Activated naive CD4-positive, alpha-beta T cell (primary cell): ENCODE measurements at places on chromosomes 3 and 15.

- DNase-seq: no peak
Measured at GRCh38 chr3:178707311-178708031, 171.2 kb downstream of the KCNMB2 start.

DNA sequence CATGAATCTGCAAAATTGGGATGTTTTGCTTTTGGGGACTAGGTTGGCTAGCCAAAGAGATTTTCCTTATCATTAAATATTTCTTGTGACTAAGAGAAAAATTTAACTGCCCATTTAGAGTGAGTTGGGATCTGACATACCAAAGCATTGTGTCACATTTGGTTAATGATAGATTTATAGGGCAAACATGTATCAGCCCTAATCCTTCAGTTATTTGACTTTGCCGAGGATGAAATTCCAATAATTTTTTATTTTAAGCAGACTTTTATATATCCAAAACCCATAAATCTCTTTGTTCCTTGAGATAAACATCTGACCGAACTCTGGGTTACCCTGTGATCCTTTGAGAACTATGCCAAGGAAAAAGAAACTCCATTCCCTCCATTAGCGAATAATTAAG, 218.9 kb downstream of the CDIN1 start:
- DNase-seq: no peak

GRCh38 chr3:195839260-195840010, 27.7 kb upstream of the MUC4 start:
- DNase-seq: no peak

- no peak for DNase-seq
Measured at GRCh38 chr3:157127268-157127667, 32.7 kb downstream of the CCNL1 start.

DNA sequence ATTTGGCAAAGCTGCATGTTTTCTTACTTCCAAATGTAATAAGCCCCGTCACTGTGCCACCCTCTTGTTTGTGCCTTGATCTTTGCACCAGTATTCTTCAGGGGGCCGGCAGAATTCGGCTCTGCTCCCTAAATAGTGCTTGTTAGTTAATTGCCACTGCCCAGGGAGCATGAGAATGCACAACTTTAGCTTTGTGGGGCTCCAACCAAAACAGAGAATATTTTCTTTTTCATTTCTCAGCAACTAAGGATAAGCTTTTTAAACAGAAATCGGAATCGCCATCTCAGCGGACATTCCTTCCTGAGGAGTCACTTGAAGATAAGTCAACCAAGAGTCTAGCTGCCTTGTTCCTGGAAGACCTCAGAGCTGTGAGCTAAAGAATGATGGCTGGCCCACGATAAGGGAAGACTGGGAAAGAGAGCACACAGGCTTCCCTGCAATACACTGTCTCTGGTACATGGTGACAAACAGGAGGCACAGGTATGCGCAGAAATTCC, 106.0 kb downstream of the LRIG1 start:
- no peak for DNase-seq

- no peak for DNase-seq
Measured at GRCh38 chr3:123027292-123028232, at the start of gene SEMA5B. SEMA5B (minus strand) TSS chr3:123027763; CDS start chr3:122961263, 66,500 bp downstream.

GRCh38 chr3:188421836-188422540, 268.0 kb downstream of the LPP start:
- DNase-seq: no peak

- no peak for DNase-seq
Measured at GRCh38 chr3:156448300-156448699, 106.6 kb downstream of the SSR3 start.

DNA sequence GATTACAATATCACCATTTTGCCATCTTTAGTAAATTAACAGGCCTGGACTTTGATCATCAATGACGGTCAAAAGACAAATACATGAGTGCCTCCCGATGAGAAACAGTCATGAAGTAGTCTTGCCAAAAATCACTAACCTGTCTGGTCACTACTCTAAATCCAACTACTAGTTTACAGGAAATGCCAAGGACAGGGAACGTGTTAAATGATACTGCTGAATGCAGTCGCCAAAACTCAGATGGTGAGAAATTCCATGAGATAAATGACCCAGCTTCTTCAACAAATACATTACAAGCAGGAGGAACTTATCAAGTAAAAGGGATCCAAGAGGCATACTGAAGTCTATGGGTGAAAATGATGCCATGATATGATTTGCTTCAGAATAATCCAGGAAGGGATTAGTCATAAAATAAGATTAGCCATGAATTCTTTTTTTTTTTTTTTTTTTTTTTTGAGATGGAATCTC, 35.8 kb upstream of the ATP13A3 start:
- no peak for DNase-seq

DNA sequence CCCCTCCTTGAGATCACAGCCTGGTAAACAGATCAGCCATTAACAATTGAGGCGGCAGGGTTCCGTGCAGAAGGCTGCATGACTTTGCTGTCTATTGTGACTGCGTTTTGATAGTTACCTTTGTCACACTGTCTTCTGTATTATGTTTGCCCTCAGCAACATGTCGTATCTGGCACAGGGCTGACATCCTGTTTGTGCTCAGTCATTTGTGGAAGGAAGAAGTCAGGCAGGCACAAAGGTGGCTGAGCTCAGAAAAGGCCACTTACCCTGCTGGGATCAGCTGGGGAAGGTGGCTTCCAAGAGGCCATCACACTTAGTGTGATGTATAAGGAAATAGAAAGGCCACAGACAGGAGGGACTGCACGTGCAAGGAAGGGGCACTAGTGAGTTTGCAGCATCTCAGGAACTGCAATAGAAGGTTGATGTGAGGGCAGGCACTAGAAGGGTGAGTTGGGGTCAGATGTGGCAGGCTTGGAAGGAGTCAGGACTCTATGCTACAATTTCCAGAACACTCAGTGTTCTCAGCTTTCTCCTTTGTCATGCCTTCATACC, 13.4 kb downstream of the PML start:
- DNase-seq: no peak

DNA sequence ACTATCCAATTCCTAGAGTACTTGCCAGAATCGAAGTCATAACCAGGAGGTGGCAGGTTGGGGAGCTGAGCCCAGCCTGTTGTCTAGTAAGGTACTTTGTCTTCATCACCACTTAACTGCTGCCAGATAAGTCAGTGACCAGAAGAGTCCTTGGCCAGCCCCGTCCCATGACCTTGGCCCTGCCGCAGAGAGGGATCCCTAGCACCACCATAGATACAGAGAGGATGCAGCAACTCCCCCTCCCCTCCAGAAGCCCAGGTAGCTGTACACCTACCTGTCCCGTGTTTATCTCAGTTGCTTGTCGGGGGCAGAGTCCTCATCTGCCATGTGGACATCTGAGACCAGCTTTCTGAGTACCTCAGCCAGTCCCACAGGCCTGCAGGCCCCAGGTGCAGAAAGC, 153.6 kb upstream of the TP63 start:
- DNase-seq: no peak

- DNase-seq: no peak
Measured at GRCh38 chr3:76362643-76363042, 577.3 kb upstream of the ZNF717 start.

GRCh38 chr3:53250881-53251605, 4.8 kb downstream of the TKT start:
- DNase-seq: no peak

- no peak for DNase-seq
Measured at GRCh38 chr3:135232226-135232625, 437.2 kb downstream of the EPHB1 start.

- DNase-seq: no peak
Measured at GRCh38 chr3:158918008-158918407, 116.2 kb downstream of the MFSD1 start.

DNA sequence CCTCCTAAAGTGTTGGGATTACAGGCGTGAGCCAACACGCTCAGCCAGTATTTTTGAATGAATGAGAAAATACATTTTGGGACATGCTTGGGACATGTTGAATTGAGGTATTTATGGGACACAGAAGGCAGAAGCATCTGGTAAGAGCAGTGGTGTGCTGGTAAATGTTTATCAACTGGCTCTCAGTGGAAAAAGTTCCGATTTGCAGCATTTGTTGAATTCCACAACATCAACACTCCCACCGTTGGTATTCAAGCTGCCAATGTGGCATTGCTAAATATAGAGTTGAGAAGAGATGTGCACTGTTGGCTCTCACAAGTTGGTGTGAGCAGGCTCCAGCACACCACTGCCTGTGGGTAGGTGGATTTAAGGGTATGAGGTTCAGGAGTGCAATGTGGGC, 35.8 kb upstream of the LRRFIP2 start:
- DNase-seq: no peak

DNA sequence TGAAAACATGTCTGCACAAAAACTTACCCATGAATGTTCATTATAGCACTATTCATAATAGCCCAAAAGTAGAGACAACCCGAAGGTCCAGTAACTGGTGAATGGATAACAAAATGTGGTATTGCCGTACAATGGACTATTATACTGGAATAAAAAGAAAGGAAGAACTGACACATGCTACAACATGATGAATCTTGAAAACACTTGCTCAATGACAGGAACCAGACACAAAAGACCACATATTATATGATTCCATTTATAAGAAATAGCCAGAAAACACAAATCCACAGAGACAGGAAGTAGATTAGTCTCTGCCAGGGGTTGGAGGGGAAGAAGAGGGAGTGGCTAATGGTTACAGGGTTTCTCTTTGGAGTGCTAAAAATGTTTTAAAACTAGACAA, 18.3 kb downstream of the SHC4 start:
- DNase-seq: no peak

DNA sequence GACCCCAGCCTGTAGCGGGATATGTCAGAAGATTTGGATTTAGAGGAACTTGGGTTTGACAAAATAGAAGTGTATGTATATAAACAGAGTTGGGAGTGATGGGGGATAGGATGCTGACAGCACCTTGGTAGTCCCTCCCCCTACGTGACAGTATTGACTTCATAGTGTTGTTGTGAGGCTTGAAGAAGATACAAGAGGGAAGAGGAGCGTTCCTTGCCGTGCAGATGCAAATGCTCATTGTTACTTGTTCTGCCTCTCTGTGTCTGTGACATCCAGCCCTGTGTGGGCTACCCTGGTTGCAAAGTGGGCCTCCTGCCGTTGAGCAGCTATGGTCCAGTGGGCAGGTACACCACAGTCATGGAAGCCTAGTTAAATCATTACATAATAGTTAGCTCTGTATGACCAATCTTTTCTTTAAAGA, 45.0 kb downstream of the SMAD3 start:
- DNase-seq: no peak

GRCh38 chr3:60742606-60743145, 508.6 kb downstream of the FHIT start:
- DNase-seq: no peak

- DNase-seq: no peak
Measured at GRCh38 chr15:34841262-34841725, 45.9 kb upstream of the ACTC1 start.

DNA sequence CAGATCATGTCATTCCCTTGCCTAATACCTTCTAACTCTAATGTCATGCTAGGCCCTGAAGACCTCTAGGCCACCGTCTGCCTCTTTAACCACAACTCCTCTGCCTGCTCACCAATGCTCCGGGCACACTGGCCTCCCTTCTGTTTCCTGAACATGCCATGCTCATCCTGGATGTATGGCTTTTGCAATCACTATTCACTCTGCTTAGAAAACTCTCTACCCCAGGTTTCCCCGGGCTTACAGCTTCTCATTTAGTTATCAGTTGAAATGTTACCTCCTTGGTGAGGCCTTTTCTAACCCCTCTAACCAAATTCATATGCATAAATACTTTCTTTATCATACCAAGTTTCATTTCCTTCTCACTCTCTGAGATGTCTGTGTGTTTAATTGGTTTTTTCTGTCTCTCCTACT, 727.8 kb upstream of the CFAP20DC start:
- DNase-seq: no peak

DNA sequence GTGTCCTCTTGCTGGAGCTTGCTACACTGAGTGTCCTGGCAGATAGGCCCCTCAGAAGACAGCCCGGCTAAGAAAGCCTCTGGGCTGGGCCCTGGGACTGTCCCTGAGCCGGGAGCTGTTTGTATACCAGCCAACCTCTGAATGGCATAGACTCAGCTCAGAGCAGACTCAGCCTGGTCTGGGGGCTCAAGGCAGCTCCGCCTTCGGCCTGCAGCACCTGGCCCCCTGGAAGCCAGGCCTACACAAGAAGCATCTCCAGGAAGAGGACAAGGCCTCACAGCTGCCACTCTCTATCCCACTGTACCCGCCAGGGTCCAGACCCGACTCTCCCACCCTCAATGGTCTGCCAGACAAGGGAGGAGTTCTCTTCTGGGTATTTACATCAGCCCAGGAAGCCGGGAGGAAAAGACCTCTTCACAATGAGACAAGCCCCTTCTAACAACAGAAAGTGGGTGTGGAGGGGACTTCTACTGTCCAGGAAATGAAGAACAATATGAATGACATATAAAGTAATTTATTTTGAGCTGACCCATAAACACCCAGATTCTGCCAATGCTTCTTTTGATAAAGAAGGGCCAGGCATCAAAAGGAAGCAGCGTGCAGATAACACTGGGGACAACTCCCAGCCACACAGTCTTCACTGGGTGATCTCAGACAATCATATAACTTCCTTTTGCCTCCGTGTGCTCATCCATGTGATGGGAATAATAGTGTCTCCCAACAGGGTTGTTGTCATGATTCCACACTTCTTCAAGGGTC, 110.2 kb downstream of the TPRA1 start:
- no peak for DNase-seq

DNA sequence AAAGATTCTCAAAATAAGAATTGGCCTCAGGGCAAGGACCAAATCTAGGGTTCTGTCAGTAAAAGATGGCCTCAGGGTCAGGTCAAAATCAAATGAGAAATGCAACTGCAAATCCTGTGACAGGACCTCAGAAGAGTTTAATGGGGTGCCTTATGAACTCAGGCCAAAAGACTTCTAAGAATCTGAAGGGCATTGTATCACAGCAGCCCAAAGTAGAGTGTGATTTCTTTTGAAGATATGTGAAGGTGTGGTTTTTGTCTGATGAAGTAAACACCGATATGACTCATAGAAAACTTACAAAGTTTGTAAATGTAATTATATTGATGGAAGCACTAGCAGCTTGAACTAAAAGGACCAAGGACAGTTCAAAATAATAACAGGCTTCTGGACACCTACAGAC, 966.1 kb downstream of the AGBL1 start:
- DNase-seq: no peak

- DNase-seq: no peak
Measured at GRCh38 chr15:89330119-89330518, 4.5 kb downstream of the POLG start.

DNA sequence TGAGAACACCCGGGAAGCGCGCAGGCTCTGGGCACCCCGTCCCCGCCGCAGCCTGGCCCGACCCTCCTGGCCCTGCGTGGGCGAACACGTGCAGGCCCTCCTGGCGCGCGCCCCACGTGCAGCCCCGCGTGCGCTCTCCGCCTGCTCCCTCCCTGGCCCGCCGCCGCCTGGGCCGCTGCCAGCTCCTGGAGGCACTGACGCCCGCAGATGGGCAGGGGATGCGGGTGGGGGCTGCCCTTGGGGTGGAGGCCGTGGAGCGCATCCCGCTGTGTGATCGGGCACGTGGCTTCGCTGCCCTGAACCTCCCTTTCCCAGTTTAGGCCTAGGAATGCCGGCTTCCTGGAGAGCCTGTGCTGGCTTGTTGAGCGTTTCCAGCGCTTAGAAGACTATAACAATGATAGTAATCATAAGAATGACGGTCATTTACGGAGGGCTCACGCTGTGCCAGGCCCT, 104.6 kb upstream of the SLC6A6 start:
- no peak for DNase-seq
